ENCODE measurements at places on chromosomes 13 and 19.

DNA sequence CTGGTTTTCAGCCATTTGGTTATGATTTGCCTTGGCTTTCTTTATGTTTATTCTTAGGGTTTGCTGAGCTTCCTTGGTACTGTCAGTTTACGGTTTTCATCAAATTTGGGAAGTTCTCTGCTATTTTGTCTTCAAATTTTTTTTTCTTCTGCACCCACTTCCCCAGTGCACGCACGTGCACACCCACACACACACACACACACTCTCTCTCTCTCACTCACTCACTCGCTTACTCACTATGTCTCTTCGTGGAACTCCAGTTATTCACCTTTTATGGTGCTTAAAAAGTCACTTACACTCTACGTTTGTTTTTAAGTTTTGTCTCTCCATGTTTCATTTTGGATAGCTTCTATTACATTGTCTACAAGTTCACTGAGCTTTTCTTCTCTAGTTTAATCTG, 7.1 kb downstream of the AKAP11 start:
- H3K4me1 ChIP-seq, result peaks cover 3% of the 10 kb centered on the region
- no peak for DNase-seq
- no peaks in the 10 kb centered on the region for H3K27me3 ChIP-seq
- no peak overlapping the region for H3K27ac ChIP-seq
- H3K4me3 ChIP-seq, result no peak overlapping the region

DNA sequence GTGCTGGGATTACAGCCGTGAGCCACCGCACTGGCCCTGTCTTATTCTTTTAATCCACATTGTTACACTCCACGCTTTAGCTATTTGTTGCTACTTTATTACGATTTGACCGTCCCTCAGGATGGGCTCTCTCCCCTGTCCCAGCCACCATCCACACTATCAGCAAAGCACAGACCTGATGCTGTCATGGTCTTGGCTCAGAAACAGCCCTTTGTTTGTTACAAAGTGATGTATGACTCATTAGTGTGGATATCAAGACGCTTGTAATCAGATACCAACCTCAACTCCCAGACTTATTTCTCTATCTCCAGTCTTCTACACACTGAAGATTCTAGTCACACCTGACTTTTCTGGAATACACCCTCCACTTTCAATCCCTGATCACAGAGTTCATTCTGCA, 84.6 kb upstream of the FREM2 start:
- H3K27ac ChIP-seq, result no peak overlapping the region
- H3K4me3 ChIP-seq, result no peak overlapping the region
- no peaks in the 10 kb centered on the region for H3K4me1 ChIP-seq
- H3K36me3 ChIP-seq, result no peaks in the 10 kb centered on the region
- H3K27me3 ChIP-seq, result no peaks in the 10 kb centered on the region

DNA sequence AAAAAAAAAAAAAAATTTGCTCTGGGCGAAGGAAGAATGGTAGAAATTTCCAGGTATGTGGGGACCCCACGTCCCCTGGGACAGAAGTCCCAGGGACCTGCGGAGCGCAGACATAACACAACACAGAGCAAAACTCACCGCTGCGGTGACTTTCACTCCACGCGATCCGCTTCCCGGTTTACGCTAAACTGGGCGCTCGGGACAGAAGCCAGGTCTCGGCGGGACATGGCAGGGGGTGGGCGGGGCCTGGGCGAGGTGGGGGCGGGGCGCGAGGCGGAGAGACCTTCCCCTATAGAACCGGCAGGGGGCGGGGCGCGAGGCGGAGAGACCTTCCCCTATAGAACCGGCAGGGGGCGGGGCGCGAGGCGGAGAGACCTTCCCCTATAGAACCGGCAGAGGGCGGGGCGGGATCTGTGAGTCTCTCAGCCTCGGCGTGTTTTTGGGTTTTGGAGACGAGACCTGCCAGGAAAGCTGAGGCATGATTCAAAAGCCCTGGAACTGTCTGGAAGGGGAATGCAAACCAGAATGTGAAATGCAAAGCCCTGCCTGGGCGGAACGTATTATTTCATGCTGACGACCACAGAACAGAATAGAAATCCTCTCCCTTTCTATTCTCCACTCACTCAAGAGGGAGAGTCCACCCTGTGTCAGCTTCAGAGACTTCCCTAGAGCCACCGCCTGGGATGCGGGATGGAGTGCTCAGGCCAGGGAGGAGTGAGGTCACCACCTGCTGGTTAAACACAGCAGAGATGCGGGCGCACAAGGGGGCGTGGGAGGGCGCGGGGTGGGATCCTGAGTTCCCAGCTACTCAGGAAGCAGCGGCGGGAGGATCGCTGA, 20.2 kb upstream of the ERVV-1 start:
- H3K36me3 ChIP-seq, result no peaks in the 10 kb centered on the region
- no peaks in the 10 kb centered on the region for H3K27me3 ChIP-seq
- 0 out of 2 replicates have a peak, but pooled peaks cover 3% of the 10 kb centered on the region for H3K4me1 ChIP-seq
- peak; percentile 66 for DNase-seq

DNA sequence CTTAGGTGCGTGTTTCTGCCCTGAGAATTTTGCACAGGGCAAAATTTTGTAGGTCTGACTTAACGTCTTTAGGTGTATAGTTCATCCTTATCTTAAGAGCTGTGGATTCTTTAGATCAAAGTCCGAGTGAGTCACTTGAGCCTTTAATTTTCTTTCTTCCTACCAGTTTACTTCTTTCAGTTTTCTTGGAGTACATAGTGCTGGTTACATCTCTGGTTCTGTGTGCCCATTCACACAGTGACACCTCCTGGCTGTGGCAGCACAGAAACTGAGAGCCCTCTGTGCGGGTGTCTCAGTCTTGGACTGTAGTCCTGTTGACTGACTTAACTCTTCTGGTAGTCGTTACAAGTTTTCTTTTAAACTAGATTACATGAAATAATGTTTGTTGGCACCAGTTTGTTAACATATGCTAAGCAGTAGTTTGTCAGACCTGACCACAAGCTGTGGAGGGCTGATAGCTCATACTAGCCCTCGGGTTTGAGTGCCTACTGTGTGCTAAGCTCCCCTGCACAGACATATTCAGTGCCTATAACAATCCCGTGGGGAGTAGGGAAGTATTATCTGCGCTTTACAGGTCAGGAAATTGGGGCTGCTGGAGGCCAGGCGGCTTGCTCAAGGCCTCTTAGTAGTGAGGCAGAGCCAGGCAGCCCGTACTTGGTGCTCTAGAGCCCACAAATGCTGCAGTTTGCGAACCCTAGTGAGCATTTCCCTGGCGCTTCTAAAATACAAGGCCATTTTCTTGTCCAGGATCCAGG, 1.6 kb downstream of the GATAD2A start:
- H3K27ac ChIP-seq, result peak overlapping the region; percentile 34
- peak; percentile 45 for DNase-seq

All from IMR-90 (cell line).